ENCODE measurements at places on chromosomes 16 and 17.

DNA sequence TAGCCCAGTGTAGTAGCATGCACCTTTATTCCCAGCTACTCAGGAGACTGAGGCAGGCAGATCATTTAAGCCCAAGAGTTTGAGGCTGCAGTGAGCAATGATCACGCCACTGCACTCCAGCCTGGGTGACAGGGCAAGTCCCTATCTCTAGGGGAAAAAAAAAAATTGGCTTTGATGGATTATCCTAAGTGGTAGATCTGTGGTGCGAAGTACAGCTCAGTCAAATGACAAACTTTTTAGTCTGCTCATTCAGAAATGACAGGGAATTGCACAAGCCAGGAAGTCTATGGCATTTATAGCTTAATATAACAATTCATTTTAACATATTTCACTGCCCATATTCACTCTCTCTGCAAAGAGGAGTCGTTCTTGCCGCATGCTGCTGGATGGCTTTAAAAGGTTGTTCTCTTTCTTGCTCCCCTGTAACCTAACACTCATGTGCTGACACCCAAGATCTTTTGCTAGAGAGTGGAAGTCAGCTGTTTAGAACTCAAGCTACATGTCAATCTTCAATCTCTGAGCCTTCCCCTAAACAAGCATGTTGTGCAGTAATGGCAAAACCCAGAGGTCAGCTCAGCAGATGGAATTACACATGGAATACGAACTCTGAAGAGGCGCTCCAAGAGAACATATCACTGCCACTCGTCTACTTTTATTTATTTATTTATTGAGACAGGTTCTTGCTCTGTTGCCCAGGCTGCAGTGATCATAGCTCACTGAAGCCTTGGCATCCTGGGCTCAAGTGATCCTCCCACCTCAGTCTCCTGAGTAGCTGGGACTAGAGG, 32.8 kb downstream of the RNF157 start:
- DNase-seq, result no peak

GRCh38 chr16:9118170-9118569, 26.7 kb downstream of the HAPSTR1 start:
- DNase-seq, result no peak

DNA sequence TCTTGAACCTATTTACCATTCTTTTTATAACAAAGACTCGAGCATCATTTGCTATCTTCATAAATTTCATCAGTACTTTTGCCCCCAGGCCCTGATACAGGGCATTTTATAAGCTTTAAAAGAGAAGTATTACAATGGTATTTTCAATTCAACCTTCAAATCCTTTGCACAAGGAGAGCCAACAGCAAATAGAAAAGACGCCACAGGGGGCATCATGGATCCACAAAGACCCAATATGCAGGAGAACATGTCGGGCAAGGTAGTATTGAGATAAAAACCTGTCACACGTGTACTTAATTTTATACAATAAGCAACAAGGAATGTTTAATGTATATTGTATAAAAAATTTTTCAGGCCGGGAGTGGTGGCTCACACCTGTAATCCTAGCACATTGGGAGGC, 10.2 kb downstream of the MAP3K14 start:
- DNase-seq, result no peak

- DNase-seq, result no peak
Measured at GRCh38 chr17:33120103-33120502, 128.5 kb downstream of the SPACA3 start.

DNA sequence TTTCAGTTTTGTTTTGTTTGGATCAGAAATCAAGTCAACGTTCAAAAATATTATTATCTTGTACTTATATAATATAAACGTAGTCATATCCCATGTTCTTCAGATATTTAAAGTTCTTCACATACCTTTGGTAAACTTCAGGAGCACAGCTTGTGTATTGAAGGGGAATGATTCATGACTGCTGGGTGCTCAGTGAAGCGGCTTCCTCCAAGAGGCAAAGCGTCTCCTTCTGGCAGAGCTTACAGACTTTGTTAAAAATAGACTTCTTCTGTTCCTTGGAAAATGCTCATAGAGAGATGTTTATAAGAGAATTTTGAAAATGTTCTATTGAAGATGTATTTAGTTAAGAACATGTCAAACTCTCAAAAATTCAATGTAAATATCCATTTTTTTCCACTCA, 155.6 kb upstream of the CNTNAP4 start:
- no peak for DNase-seq

DNA sequence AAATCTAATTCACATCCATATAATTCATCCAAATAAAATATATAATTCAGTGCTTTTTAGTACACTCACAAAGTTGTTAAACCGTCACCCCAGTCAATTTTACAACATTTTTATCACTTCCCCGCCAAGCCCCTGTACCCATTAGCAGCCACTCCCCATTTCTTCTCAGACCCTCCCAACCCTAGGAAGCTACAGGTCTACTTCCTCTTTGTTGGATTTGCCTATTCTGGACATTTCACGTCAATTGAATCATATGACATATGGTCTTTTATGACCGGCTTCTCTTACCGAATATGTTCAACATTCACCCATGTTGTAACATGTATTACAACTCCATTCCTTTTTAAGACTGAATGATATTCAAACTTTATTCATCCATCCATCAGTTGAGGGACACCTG, 19.9 kb upstream of the MLKL start:
- no peak for DNase-seq

GRCh38 chr17:6948562-6948961, 47.3 kb upstream of the ALOX12 start:
- DNase-seq, result no peak

GRCh38 chr17:44120851-44121605, 2.4 kb downstream of the HDAC5 start:
- no peak for DNase-seq

- no peak for DNase-seq
Measured at GRCh38 chr17:6097005-6097279, 26.8 kb downstream of the WSCD1 start.

GRCh38 chr17:2207815-2208515, 95.6 kb downstream of the SMG6 start:
- DNase-seq, result no peak

GRCh38 chr17:5396612-5397011, 22.9 kb downstream of the NUP88 start:
- no peak for DNase-seq

DNA sequence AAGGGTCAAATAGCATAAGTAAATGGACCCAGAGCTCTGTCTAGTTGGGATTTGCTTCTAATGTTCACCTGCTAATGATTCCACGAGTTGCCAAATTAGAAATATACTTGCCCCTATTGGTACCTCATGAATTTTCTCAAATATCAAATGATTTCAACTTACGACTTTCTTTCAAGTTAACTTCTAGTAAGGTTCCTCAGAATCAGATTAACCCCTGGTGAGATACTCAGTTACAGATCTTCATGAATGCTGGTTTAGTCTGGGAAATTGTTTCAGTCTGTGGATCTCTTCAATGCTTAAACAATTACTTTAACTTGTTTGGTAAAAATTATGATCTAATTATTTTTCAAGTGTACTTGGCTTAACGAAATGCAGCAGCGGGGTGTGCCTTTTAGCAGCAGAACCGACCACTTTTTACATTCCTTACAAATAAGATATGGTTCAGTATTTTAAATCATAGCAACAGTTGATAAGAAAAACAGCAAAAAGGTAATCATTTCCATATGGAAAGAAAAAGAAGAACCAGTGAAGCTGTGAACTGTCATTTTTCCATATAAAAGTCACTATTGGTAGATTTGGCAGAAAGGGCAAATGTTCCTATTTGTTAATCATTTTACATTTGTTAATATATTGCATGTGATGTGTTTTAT, 34.5 kb downstream of the TUBD1 start:
- DNase-seq, result no peak

DNA sequence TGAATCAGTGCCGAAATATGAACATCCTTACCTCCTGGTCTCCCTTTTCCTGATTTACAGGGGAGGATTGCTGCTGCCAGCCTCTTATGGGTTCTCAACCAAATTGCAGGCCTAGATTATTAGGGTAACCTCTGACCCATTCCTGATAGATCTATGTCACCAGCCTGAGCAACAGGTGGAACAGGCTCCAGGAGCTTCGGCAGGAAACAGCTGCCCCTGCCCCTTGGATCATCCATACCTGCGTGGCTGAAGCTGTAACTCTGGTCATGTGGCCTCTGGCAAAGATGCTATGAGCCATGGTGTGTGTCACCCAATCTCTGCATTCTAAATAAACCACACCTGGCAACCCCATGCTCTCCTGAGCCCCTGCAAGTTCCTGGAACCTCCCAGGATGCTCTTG, 18.4 kb upstream of the RBBP6 start:
- no peak for DNase-seq

GRCh38 chr17:11598274-11599221, at the start of gene DNAH9:
TSS of gene DNAH9 (plus strand) at chr17:11598470. CDS start at chr17:11598499, 29 bp downstream.
- DNase-seq, result peak; percentile 4

DNA sequence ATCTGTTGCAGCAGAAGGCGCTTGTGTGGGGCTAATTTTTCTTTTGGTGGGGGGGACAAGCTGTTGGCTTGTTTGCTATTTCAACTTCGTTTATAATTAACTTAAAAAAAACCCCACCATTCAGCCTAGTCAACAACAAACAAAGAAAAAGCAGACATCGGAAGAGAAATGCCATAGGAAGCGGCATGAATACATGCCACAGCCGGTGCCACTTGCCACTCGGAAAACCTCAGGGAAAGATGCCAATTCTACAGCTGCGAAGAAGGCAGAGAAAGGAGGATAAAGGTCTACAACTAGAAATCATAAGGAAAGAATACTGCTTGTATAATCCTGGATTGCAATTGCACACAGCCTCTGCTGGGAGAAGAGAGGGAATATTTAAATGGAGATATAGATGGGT, 254.4 kb upstream of the PMFBP1 start:
- no peak for DNase-seq

- DNase-seq, result no peak
Measured at GRCh38 chr17:41724476-41725050, 9.9 kb downstream of the HAP1 start.

DNA sequence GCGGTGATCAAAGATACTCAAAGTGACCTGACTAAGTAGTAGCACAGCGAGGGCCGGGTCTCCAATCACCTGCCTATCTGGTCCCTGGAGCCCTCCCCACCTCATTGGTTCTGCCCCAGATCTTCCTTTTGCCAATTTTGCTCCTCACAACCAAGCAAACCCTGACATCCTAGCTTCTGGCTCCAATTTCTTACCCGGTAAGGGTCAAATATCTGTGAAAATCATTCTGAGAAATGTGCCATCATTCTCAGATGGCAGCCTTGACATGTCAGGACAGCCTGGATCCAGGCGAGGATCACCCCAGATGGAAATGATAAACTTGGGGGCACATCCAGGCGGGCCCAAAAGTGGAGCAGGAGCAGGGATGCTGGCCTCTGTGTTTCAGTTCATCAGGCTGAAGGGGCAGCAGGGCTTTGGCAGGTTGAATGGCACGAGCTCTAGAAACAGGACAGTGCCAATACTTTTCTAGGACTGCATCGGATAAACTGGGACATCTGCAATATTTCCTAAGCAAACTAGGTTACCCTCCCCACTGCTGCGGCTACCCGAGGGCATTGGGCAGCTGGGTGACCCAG, 83.9 kb downstream of the SHISA6 start:
- DNase-seq, result no peak

- no peak for DNase-seq
Measured at GRCh38 chr16:21989751-21990150, 11.2 kb downstream of the PDZD9 start.

DNA sequence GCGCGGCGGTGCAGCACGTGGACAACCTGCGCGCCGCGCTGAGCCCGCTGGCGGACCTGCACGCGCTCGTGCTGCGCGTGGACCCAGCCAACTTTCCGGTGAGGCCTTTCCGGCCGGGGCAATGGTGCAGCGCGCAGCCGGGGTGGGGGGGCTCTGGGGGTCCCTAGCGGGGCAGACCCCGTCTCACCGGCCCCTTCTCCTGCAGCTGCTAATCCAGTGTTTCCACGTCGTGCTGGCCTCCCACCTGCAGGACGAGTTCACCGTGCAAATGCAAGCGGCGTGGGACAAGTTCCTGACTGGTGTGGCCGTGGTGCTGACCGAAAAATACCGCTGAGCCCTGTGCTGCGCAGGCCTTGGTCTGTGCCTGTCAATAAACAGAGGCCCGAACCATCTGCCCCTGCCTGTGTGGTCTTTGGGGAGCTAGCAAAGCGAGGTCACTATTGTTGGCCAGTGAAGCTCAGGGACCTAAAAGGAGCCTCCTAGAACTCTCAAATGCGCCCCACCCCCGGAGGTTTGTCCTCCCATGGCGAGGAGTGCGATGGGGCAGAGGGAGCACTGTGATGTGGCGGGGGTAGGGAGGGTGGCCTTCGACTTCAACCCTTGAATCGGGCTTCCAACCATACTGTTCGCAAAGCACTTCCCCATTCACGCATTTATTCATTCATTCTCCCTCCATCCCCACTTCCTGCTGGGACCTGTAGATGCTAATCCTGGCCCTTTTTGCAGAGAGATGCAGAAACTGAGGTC, 770 bp downstream of the HBM start:
- DNase-seq, result no peak

GRCh38 chr17:28926366-28926765, 23.5 kb upstream of the DHRS13 start:
- no peak for DNase-seq

DNA sequence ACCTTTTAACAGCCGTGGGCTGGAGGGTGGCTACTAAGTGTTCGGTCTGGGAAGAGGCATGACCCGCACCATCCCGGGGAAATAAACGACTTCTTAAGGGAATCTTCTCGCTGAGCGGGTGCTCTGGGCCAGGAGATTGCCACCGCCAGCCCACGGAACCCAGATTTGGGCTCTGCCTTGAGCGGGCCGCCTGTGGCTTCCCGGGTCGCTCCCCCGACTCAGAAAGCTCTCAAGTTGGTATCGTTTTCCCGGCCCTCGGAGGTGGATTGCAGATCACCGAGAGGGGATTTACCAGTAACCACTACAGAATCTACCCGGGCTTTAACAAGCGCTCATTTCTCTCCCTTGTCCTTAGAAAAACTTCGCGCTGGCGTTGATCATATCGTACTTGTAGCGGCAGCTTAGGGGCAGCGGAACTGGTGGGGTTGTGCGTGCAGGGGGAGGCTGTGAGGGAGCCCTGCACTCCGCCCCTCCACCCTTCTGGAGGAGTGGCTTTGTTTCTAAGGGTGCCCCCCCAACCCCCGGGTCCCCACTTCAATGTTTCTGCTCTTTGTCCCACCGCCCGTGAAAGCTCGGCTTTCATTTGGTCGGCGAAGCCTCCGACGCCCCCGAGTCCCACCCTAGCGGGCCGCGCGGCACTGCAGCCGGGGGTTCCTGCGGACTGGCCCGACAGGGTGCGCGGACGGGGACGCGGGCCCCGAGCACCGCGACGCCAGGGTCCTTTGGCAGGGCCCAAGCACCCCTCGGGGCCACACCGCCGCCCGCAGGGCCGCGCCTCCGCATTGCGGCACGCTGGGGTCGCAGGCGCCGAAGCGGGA, 3.6 kb upstream of the CBX4 start:
- no peak for DNase-seq

- no peak for DNase-seq
Measured at GRCh38 chr17:40323391-40324381, 14.7 kb downstream of the RARA start.

GRCh38 chr17:51165680-51166197, 472 bp upstream of the NME2 start:
- DNase-seq, result peak; percentile 38

GRCh38 chr16:84115919-84116719, 623 bp downstream of the MBTPS1 start:
- peak; percentile 28 for DNase-seq

Data from RWPE1 (cell line).